Epithelial cell of proximal tubule (primary cell): ENCODE measurements at places on chromosomes 4 and X.

DNA sequence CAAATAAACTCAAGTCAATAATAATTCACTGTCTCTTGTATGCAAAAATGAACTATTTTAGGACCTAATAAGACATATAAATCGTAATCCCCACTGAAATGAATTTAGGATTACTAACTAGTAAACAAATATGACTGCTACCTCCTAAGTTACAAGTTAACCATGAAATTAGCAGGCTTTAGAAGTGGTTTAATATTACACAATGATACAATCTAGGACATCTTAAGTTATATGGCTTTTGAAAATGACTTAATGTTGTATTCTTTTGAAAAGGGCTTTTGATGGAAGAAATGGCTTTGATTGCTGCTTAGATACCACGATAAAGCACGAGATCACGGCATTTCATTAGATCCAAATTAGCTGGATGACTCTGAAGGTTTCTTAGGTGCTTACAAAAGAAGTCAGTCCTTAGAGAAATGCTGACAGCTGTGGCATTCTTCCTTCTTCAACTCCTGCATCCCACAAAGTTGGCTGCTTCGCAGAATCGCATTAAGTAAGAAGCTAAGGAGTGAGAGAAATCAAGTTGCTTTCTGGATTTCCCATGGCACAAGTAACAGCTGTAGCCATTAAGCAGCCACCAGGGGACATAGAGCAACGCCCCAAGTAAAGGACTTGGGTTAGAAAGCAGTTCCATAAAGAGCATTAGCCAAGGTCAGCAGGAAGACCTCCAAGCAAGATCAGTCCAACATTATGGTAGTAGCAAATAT lies 6.9 kb downstream of the SLC10A7 start:
- DNase-seq: no peak

DNA sequence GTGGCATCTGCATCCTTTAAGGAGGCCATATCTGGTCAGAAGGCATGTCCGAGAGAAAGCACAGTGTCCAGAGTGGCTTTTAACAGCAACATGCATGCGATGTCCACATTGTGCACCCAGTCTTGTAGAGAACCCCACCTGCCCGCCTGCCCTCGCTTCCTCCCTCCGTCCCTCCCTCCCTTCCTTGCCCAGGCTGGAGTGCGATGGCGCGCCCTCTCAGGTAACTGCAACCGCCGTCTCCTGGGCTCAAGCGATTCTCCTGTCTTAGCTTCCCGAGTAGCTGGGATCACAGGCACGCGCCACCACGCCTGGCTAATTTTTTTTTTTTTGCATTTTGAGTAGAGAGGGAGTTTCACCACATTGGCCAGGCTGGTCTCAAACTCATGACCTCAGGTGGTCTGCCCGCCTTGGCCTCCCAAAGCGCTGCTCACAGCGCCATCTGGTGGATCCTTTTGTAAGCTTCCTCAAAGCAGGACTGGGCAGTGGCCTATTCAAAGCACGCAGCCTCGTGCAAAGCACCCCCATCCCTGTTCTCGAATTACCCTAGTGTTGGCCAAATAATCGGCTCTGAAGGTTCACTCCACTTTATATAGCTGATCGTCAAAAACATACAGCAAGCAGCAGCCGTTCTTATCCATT lies 15.0 kb downstream of the BRCC3 start:
- DNase-seq: no peak

DNA sequence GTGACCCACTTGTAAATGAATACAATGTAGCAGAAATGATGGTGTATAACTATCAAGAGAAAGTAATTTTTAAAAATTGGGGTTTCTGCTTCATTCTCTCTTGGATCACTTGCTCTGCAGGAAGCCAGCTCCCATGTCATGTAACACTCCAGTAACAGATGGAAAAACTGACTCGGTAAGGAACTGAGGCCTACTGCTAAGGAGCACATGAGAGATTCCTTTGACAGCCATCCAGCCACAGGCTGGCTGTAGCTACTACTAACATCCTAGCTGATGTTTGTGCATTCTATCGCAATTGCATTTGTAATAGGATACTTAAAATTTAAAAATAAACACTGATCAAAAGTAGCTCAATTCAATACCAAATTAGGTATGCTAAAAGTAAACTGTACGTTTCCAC lies 102.3 kb upstream of the MAB21L2 start:
- DNase-seq: no peak

GRCh38 chrX:15737190-15737958 lies 696 bp upstream of the CA5B start:
- DNase-seq: no peak

DNA sequence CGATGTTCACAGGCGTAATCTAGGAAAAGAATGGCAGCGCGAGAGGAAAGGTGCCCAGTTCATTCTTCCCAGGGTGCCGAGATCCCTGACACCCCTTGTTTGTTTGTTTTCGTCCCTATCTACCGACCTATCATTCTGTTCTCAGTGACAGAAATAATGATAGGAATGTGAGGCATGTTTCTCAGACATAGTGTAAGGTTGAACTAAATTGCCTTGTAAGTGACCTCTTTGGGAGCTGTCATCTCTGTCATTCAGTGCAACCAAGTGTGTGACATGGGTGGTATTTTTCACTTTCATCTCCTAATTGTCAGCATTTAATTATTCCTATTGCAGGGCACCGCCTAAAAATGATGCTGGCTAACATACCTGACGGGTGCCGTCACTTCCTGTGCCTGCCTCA lies 24.4 kb downstream of the CLDN22 start:
- no peak for DNase-seq

- DNase-seq: no peak
These were observed 1.5 kb downstream of the PITX2 start for GRCh38 chr4:110621328-110621812.

DNA sequence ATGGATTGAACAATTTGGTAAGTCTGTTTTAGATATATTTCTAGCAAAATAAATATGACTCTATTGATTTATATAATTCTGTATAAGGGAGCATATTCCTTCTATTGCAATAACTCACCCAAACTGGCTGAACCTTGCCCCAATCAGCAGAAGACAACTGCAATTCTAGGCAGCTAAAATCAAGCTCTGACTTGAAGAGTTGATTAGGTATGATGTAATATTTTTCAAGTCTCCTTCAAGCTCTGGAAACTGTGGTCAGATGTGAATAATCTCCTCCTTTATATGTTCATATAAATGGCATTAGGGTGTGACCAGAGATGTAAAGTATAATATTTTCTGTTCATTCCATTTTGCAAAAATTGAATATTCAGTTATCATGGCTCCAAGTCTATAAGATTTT lies 8.2 kb downstream of the RASSF6 start:
- no peak for DNase-seq

DNA sequence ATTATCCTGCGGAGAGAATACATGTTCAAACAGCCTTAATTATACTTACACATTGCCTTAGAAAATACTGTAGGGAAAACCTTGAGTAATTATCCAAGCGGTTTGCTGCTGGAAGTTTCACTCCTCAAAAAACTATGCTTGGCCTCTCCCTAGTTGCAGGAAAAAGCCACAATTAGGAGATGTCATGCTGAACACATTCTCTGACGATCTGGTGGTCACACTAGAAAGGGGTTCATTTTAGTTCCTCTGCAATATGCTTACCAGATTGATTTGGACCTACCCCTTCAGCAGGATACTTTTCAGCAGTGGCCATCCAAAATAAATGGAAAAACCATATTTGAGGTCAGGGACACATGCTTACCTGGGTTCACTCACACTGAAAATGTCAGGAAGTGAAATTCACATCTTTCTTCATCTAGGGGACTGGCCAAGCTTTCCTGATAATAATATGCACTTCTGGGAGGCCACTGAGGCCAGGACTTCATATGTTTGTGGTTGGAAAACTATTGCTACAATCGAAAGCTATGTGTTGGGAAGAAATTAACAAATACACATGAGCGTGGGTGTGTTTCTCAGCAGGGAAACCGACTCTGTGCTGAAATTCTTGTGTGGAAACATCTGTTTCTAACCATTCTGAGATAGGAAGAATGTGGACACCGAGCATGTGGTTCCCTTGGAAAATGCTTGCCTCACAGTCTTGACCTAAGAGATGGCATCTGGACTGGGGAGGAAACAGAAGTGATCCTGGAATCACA lies 68.8 kb downstream of the ATXN3L start:
- DNase-seq: no peak

DNA sequence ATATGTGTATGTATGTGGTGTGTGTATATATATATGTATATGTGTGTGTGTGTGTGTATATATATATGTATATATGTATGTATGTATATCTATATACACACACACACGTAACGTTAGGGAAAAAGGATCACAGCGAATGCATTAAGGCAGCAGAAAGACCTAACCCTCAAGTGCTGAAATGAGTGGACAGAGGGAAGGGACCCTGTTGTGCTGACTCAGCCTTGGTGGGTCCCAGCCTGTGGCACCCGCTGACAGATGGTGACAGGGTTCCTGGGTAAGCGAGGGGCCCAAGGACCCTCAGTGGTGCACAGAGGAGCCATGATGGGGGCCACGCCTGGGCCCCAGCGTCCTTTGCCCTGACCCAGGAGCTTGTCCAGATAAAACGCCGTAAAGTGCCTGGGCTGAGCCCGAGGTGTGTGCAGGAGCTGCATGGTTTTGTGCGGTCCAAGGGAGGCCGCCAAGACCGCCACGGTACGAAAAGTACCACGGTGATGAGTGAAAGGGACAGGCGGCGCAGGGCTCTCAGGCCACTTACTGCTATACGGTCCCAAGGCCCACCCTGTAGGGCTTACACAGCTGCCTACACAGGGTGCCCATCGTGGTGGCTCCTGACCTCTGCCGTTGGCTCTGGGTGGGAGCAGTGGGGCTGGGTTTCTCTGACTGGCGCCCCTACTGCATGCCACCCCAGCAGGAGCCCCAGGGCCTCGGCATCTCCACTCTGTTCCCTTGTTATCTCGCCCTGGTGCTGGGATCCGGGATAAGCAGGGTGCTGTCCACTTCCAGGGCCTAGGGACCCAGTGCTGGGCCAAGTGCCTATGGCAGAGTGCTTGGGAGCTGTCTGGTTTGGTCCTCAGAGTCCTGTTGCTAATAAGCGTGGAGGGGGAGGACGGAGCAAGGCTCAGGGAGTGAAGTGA lies 10.0 kb downstream of the SH3BP2 start:
- DNase-seq: no peak

GRCh38 chrX:25143596-25143995 lies 127.8 kb upstream of the ARX start:
- no peak for DNase-seq

- no peak for DNase-seq
These were observed 131.3 kb upstream of the AP1S2 start for GRCh38 chrX:15985937-15986336.

DNA sequence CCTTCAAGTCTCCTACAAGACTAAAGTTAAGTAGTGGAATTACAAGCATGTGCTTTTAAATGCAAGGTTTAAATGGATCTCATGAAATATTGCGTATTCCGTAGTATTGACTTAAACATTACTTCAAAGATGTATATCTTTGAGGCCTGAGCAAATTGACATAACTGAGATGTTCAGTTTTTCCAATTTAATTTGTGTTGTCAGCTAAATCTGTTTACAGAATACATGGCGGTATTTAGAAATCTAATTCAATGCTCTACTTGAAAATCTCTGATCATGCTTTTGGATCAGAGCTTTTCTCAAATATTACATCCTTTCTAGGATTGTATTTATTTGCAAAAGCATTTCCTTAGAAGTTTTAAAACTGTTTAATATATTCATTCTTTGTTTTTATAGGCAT lies 47.5 kb upstream of the PDE5A start:
- no peak for DNase-seq

GRCh38 chr4:171235521-171235920 lies 577.7 kb upstream of the GALNTL6 start:
- DNase-seq: no peak

- no peak for DNase-seq
These were observed 10.5 kb upstream of the NDUFC1 start for GRCh38 chr4:139312552-139313332.

DNA sequence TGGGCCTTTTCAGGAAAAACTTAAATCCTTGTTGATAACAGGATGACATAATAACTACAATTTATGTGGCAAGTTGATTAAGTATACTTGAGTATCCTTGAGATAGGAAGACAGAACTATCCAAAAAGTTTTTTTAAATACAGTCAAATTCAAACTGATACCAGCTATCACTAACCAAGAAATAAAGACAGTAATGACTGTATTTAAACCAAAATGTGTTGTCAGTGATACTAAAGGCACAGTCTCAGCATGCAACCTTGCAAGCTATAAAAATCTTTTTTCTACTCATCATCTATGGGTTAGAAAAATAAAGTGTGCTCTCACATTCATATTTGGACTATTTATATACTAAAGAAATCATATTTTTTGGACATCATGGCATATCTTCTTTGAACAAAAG lies 64.7 kb downstream of the PAPSS1 start:
- DNase-seq: no peak

GRCh38 chr4:56468097-56468422 lies 643 bp downstream of the SRP72 start:
- DNase-seq: no peak

DNA sequence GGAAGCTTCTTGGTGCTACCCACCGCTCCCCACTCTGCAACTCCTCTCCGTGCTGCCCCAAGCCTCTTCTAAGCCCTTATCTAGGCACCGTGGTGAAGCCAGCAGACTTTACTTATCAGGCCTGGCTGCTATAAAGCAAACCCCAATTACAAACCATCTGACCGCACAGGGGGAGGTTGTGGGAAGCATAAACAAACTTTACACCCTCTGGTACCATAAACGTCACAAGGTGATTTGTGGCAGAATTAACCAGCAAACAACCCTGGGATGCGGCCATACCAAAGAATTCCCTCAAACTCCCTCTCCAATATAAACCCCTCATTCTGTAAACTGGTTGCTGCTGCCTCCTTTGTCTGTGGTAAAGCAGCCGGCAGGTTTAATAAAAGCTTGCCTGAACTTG lies 55.2 kb downstream of the MAGEC2 start:
- no peak for DNase-seq
